ENCODE measurements at places on chromosomes 5 and 9. TPM values are rescaled to one million over a fixed set of nuclear protein-coding genes. Genes with fewer than 3 reads are reported as not detected.

The RAB14 gene
- total RNA-seq = 56.9 TPM

The FXN gene
- total RNA-seq = 16.5 TPM

The TBC1D13 gene
- total RNA-seq = 28.3 TPM

The PLPP1 gene
- total RNA-seq = 304 TPM

The ORM2 gene
- total RNA-seq = not detected

The PCDHB2 gene
- 3.4 TPM for total RNA-seq

The EQTN gene
- not detected for total RNA-seq

The PRLR gene
- 2.4 TPM for total RNA-seq
